Right cardiac atrium (tissue), 5 donors: ENCODE measurements at places on chromosomes 3 and 15. TPM values are rescaled to one million over a fixed set of nuclear protein-coding genes. Genes with fewer than 3 reads are reported as not detected.
A peak's percentile ranks its signal among the peaks of the same experiment; 100 is the strongest.

DNAH12 gene
- not detected for total RNA-seq

RTP3 gene
- not detected for total RNA-seq

SKOR1 gene
- 0.28 TPM for total RNA-seq

WNT5A gene
- total RNA-seq: 10.8 TPM

CCNB2 gene
- total RNA-seq: 0.40 TPM

- no peak for DNase-seq
These were observed 17.5 kb upstream of the REC114 start for GRCh38 chr15:73425510-73425909.

DNA sequence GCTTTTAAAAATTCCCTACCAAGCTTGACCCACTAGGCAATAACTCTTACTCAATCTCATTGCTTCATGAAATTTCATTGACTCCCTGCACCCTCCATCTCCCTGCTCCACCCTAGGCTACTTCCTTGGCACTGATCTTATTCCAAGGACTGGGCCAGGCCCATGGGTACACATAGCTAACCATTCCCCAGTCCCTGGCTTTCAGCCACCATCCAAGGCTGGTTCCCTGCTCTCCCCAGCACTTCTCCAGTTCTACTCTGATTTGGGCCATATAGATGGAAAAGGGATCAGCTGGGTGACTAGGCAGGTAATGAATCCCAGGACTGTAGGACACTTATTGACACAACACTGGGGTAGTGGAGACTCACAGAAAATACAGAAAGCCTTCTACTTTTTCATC is 88.1 kb upstream of the NEO1 start:
- DNase-seq: no peak

DNA sequence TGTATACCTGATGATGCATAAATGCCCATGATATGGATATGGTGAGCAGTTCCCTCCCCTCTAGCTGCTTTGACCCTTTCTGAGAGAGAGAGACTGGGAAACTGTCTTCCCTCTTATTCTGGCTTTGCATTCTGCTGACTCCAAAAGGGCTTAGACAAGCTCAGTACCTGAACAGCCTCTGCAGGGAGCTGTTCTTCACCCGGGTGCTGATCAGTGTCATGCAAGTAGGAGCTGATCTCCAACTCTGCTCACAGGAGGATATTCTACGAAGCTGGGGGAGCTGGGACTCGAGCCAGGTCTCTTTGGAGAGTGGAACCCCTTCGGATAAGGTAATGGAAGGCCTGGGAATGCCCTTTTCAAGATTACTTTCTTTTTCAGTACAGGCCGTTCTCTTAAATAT is 237.1 kb downstream of the RYR3 start:
- DNase-seq: peak; percentile 42

DNA sequence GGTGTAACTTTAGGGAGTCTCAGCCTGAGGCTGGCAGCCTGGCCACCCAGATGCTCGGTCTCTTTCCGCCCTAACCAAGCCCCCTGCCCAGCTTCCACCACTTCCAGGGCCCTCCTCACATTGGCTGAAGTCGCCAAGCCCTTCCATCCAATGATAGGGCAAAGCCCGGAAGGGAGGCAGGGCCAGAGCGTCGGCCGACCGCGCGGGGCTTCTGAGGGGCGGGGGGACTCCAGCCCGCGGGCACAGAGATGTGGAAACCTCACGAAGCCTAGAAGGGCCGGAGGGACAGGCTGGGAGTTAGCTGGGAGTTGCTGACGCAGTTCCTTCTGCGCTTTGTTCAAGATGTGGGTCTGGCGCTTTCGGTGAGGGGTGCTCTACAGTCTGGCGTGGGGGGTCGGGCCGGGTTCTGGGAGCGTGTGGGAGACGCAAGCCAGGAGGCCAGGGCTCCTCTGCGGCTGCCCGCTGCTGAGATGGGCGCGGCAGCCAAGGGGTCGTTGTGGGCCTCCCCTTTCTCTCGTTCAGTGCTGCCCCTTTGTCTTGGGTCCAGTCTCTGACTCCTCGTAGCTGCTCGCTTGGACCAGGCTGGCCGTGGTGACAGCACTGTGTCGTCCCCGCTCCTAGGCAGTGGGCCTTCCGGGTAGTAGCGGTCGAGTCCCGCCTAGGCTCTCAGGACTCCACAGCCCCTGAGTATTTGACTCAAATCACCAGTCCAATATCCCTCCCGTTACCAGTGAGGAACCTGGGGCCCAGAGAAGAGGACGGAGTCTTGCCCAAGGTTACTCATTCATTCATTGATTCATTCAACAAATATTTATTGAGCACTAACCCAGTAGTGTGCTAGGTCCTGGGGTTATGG is at the start of gene ZNF660:
TSS of gene ZNF660 (plus strand) at position 319 of the 856 bp plus-strand sequence. CDS start 9,230 bp downstream, outside the sequence.
- peak; percentile 80 for DNase-seq

DNA sequence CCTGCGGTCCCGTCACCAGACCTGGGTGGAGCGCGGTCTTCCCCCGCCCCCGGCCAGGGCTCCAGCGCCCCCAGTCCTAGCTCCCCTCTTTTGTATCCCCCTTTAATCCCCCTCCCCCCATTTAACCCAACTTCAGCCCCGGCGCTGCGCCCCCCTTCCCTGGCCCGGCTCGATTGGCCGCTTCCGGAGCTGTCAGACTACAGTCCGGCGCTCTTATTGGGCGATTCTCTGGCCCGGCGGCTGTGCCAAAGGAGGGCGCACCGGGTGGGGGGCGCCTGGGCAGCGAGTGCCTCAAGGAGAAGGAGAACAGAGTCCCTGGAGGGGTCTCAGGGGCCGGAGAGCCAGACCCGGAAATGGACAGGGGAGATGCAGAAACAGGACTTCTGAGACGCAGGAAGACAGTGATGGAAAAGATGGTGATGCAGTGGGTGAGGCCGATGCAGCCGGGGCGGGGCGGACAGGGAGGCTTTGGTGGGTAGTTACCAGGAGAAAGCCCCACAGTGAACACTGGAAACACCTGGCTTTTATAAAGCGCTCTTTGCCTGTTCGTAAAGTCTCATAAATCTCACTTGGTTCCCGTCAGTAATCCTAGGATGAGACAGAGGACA is 1.2 kb upstream of the ADCY5 start:
- peak; percentile 73 for DNase-seq

DNA sequence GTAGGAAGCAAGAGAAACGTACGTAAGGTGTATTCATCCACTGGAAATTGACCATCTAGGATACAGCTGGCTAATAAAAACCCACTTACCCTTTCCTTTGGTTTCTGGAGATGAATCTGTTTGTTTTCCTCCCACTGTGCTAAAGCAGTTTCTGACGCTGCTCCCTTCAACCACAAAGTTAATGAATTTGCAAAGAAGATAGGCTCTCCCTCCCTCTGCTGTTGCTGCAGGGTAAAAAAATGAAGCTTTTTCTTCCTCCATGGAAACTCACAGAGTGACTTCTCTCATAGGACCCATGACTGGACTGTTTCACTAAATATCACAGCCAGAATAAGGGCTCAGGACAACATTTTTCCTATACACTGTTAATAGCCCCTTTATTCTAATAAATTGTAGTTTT is 172.1 kb upstream of the LRRN1 start:
- no peak for DNase-seq

DNA sequence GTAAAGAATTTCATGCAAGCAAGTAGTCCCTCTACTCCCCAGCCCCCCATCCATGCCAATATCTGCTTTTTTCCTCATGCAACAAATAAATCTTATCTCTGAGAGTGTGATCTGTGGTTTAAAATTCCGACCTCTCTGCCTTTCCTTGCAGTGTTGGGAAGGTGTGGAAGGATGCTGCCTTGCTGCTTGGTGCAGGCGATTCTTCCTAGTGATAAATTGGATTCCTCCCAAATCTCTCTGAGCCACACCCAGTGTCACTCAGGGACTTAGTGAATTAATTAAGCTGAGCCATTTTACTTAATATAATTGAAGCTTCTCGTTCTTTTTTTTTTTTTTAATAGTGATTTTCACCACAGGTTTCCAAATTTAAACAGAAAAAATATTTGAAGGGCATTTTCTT is 3.4 kb downstream of the GAP43 start:
- no peak for DNase-seq

GRCh38 chr15:79154483-79155135 is 64.0 kb upstream of the RASGRF1 start:
- DNase-seq: no peak

DNA sequence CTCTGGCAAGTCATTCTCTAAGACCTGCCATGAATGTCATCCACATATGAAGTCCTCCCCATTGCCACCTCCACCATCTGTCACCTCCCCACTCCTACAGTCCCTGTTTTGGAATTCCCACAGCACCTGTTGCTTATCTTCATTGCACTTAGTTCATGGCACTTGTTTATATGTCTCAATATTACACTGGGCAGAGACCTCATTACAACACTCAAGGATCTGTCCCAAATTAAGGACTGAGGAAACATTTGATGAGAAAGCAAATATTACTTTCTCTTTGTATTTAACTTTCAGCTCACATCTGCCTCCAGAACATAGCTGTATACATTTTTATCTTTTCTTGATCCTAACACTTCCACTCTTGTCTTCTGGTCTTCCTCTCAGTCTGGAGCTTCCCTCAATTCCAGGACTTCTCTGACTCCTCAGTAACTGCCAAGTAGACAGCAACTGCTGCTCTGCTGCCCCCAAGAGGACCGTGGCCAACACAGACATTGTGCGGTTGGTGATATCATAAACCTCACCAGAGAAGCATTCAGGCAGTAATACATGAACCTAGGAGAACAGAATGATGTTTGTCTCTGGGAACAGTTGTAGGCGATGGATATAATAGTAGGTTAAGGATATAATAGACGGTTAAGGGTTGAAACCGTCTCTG is 45.0 kb upstream of the FGF12 start:
- peak; percentile 65 for DNase-seq

DNA sequence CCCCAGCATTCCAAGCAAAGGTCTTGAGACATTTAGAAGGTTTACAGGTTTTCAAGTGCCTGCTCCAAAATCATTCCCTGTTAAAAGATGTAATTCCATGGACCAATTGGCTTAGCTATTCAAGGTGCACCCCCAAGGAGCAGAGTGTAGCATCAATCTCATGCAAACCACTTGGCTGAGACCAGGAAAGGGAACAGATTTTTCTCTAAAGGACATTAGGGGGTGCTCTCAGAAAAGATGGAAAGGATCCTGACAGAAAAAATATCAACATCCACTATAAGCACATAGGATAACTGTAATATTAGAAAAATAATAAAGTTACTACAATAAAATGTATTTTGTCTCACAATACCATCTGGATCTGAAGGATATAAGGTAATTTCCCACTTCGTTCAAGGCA is 328.0 kb upstream of the CDIN1 start:
- DNase-seq: no peak

DNA sequence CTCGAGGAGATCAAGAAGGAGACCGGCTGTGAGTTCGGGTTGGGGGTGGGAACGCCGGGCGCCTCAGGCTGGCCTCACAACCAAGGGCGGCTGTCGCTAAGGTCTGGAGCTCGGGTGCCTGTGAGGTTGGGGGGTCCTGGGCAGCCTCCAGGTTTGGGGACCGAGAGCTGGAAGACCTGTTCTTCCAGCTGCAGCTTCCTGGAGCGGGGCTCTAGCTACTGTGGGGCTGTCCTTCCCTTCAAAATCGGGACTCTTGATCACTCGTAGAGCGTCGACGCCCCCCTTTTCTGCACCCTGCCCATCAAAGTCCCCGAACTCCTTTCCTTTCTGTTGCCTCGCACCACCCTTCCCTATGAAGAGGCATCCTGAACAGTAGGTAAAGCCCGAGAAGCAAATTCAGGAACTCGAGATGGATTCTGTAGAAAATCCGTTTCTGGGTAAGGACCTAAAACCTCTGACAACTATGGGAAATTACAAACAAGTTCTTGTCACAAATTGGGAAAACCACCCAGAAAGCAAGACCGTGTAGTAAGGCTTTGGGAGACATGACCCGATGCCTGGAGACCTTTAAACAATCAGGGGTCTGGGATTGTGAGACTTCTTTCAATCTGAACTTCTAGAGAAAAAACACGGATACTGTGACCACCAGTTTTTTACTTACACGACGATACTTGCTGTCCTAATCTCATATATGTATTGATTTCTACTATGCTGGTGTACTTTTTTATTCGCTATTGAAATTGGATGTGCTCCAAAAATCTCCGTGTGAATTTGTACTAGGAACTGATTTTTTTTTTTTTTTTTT is 556 bp downstream of the CHP1 start:
- no peak for DNase-seq

GRCh38 chr3:36540888-36541518 is 160.7 kb downstream of the STAC start:
- DNase-seq: no peak

DNA sequence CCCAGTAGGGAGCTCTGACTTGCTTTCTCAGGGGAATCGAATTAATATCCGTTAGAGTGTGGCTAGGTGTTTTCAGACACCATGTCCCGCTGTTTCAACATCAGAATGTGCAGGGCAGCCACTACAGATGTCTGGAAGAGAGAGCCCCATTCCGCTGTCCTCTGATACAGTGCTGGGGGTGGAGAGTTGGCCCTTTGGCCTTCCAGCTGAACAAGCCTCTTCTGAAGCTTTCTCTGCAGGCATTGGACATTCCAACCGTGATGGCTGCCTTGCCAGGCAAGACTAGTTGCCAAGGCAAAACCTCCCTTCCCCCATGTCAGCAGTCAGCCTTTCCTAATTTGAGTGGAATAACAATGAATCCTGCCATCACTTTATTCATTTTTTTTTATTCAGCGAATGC is 1.5 kb downstream of the FAH start:
- no peak for DNase-seq

GRCh38 chr3:64358176-64358575 is 132.9 kb upstream of the PRICKLE2 start:
- no peak for DNase-seq

- peak; percentile 32 for DNase-seq
These were observed 29.2 kb upstream of the CNTN3 start for GRCh38 chr3:74643636-74644035.

- DNase-seq: no peak
These were observed 2.4 kb upstream of the ETV5 start for GRCh38 chr3:186110975-186111974.
